ENCODE measurements at places on chromosomes 16 and 17.

- DNase-seq = no peak
These were observed 39.0 kb downstream of the IQCK start for GRCh38 chr16:19757026-19757425.

DNA sequence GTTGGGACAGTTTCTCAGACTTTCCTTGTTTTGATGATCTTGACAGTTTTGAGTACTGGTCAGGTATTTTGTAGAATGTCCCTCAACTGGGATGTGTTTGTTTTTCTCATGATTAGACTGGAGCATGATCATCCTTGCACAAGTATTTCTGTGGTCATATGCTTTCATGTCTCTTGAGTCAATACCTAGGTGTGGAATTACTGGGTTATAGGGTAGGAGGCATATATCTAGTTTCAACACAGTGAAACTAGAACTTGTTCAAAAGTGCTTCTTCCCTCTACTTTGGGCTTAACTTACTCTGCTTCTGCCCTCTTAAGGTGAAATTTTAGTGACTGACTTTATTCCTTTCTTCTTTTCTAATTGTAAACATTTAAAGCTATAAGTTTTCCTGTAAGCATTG is 30.1 kb downstream of the IKZF3 start:
- DNase-seq = peak; percentile 37

- no peak for DNase-seq
These were observed 20.9 kb upstream of the PSMD7 start for GRCh38 chr16:74275711-74276110.

- no peak for DNase-seq
These were observed 28.5 kb downstream of the TMEM132E start for GRCh38 chr17:34607917-34608316.

DNA sequence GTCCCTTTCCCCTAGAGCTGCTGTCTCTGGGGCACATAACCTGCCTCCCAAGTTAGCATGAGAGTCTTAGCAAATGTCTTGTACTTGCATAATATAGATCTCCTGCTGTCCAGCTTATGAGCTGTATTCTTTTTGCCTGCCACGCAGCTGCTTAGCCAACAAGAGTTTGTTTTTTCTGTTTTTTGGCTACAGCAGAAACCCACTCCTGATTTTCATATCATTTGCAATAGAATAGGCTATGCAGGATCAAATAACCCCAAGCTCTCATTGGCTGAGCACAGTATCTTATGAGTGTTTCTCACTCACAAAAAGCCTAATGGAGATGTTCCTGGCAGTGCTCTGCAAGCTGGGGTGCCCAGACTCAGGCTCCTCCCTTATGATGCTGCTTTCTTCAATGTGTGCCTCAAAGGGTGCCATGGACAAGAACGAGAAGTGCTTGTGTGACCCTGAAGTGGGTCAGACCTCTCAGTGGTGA is 23.1 kb downstream of the B9D1 start:
- DNase-seq = no peak
